ENCODE measurements at places on chromosomes 6 and 20.

DNA sequence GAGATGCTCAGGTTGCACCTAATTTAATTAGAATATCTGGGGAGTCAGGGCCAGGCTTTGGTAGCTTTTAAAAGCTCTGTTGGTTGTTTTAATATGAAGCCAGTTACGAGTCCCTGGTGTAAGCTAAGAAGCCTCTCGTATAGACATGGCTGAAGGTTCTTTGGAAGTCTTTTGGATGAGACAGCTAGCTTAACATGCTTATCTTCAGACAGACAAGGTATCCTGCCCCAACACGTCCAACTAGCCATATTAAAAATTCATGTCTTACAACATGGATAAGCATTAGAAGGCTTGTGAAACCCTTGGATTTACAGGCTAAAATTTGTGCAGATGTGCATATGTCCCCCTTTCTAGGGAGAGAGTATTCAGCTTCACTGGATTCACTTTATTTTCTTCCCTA lies 105.7 kb upstream of the KCNK16 start:
- no peak for DNase-seq

GRCh38 chr6:79868098-79868722 lies 79.1 kb downstream of the ELOVL4 start:
- DNase-seq: no peak

GRCh38 chr20:59289994-59290393 lies 10.4 kb upstream of the EDN3 start:
- no peak for DNase-seq

- no peak for DNase-seq
Measured at GRCh38 chr6:25053875-25054371, 118.2 kb upstream of the RIPOR2 start.

DNA sequence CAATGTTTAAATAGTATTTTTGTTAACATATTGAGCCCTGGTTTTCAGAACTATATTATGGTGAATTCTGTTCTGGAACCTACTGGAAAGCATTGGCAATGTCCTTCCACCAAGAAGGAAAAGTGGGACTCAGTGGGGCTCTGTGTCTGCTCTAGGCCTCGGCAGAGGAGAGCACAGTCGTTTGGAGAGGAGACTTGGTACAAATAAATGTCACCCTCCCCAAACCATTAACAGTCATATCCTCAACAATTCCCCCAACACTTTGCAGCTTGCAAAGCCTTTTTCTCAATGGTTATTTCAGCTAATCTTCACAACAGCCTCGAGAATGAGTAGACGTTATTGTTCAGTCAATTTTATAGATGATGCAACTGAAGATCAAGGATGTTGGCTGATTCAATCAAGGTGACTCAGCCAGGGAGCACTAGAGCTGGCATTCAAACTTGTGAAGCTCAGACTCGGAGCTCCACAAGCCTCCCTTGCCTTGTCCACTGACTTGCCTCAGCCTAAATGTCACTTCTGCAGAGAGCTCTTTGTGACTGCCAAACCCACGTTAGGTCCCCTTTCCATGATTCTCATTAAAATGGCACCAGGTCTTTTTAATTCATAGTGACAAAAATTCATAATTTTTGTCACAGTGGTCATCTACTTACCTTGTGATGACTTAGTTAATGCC lies 60.6 kb downstream of the TOX2 start:
- DNase-seq: no peak

DNA sequence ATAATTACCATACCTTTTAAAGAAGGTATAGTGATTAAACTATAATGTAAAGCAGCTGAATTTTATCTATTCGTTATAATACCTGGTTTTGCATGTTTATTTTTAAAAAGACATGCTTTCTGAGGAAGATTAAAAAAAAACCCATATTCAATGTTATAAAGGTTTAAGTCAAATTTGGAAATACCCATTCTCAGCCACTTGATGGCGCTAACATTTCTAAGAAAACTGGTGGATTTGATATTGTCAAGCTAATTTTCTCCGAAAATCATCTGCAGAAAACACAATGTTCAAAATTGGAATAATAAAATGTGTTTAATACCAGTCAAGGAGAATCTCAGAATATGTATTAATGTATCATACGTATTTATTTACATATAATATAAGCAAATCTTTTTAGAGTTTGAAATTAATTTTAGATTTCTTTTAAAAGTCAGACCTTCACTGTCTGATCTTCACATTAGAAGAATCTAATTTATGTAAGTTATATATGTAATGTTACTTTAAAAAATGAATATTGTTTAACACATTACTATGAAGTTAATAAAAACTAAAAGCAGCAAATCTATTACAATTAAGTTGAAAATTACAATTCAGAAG lies 35.0 kb downstream of the SHPRH start:
- DNase-seq: no peak

DNA sequence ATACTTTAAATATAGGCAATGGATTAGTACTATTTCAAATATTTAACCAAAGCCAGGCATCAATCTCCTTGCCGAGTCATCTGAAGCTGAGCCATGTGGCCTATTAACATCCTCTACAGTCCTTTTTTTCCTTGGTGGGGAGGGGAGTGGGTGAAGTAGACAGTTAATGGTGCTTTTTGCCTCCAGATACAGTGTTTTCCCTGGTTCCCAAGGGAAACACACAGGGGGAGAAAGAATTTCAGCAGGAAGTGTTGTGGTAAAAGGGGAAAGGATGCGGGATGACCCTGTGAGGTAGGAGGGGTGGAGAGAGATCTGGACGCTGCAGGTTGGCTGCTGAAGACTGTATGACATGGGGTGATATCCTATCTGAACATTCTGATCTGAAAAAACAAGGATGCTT lies 9.6 kb downstream of the CLDN20 start:
- no peak for DNase-seq

- no peak for DNase-seq
Measured at GRCh38 chr6:142013287-142013686, 119.4 kb upstream of the GJE1 start.

DNA sequence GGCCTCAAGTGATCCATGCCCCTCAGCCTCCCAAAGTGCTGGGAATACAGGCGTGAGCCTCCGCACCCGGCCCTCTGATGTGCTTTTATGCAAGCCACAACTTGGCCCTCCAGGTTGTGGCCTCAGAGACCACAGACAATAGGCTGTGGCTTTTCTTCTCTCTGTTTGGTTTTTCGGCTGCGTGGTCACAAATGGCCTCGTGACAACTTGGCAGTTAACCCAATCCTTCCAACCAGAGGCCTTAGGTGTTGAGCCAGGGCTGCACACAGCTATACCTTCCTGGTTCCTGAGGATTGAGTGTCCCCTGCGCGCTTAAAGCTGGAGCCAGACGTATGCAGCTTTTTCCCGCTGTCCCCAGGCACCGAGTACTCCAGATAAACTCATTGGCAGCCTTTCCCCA lies 6.3 kb upstream of the TGM3 start:
- DNase-seq: no peak

GRCh38 chr6:27141529-27142015 lies 105.9 kb upstream of the PRSS16 start:
- no peak for DNase-seq

DNA sequence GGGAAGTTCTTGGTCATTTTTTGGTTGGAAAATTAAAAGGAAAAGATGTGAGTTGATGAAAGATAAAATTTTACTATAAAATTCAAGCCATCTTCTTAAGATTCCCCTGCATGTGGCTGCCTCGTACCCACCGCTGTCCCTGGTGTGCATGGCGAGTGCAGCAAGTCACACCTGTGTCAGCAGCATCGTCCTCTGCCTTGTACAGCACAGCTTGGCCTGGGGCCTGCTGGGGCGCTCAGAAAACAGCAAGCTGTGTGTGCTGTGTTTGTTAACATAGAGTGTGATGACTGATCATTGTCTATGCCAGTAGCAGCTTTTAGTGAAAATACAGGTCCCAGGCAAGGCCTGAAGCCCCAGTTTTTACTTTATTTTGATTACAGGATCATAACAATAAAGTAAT lies 56.7 kb downstream of the FAM120B start:
- DNase-seq: no peak

- no peak for DNase-seq
Measured at GRCh38 chr20:3116341-3116740, 31.8 kb upstream of the AVP start.

- DNase-seq: no peak
Measured at GRCh38 chr6:136208783-136209182, 41.3 kb downstream of the MTFR2 start.

DNA sequence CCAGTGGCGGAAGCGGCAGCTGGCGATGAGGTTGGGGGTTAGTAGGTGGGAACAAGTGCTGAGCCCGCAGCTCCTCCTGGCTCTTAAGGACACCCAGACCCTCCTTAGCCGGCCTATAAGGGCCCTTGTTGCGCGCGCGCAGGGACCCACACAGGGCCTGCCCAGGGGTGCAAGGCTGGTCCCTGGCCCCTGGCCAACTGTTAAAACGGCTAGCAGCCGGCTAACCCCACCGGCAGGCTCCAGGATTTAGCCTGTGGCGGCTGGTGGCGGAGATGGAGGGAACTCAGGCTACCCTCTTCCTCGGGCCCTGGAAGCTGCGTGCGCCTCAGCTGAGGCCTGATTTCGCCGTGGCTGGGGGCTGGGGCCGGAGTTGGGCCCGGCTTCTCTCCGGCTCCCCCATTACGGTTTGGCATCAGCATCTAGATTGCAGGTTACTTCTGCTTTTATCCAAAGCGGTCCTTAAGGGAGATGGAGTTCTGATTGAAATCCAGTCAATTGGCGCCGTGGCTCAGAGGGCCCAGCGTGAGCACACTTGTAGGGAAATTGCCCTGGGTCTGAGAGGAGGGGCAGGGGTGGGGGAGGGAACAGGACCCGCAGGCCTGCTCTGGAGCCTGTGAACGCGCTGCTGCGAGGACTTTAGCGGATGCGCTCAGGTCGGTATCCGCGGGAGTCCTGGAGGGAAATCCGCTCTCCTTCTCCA lies 36.9 kb upstream of the CCDC167 start:
- DNase-seq: no peak

DNA sequence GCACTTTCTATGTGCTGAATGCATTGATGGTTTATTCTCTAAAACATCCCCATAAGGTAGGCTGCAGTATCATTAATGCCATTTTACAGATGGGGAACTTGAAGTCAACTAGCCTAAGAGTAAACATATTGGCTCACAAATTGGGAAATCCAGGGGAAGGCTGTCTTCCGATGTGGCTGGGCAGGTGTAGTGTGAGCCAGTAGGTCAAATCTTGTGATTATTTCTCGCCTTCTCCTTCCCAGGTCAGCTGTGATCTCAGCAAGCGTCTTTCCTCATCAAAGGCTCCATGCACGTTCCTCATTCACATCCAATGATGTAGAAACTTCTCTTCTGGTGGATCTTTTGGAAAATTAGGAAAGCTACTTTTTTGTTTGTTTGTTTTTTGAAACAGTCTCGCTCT lies 94.1 kb upstream of the SHLD1 start:
- no peak for DNase-seq

DNA sequence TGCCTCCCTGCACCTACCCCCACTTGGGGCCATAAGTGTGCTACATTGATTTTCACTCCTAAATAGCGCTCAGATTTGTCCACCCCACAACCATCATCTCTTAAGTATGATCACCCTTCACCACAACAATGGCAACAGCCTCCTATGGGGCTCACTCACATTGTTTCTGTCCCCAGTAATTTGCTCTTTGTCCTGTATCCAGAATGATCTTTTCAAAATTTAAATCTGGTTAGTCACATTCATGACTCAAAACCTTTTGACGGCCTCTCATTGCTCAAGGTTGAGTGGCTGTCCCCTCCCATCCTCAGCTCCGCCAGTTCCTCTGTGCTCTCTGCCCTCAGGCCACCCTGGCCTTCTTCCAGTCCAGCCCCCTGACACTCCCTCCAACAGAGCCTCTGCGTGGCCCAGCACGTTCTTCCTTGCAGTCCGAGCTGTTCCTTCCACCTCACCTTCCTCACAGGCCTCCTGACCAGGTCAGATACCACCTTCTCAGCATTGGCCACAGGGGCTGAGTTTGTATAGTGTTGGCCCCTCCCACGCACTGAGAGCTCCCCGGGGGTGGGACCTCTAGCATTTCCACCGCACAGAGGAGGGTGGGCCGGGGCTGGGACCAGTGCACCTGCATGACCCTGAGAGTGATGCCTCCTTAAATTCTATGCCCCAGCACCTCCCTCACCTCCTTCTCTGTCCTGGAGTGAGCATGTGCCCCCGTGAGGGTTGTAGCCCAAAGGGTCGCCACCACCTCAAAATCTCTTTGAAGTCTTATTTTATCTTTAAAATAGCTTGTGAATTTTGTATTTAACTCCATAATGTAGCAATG lies 2.4 kb upstream of the PPP1R3G start:
- DNase-seq: no peak

DNA sequence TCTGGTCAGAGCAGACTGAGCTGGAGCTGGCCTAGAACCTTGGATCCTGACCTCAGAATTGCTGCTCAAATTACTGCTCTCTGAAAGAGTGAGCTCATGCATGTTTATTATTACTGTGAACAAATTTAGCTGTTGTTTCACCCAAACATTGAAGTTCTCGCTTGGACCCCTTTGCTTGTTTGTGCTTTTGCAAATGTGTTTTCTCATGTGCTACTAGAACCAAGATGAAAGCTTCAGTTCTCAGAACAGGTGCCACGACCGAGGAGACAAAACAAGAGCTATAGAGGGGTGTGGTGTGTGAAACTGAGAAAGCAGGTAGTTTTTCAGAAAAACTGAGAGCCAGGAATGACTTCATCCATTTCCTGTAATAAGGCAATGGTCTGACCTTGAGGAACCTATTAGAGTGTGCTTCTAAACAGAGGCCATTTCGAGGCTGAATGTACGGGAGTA lies 50.0 kb upstream of the ESR1 start:
- no peak for DNase-seq

DNA sequence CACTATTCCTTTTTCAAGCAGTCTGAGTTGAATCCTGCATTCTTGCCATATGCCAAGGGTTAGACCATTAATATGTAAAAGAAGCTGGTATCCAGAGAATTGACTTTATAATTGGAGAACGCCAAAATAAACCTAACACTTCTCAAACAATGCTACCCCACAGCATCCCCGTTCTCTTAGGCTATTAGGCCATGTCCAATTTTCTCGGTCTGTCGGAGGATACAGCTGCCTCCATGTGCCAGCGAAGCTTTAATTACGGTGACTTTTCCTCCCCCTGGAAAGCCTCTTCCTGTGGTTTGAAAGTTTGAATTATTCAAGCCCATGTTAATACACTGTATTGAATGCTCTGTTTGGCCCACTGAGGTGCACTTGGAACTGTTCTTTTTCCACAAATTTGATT lies 60.5 kb downstream of the HS3ST5 start:
- DNase-seq: no peak

DNA sequence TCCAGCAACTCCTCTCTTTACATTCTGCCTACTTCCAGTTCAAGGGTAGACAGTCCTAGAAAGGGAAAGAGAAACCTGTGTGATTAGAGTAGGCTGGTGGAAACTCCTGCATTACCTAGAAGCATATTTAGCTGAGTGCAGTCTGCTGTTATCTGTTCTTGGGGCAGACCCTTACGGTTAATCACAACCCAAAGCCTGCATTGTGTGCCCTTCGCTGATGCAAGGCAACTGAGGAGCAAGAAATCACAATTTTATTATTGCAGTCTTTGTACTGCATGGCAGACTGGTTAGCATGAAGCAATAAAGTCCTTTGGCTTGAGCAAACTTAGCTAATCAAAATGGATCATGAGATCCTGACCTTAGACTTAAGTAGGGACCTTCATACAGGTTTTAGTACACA lies 1.5 kb upstream of the GOPC start:
- no peak for DNase-seq

GRCh38 chr6:121430514-121431460 lies 4.7 kb upstream of the GJA1 start:
- no peak for DNase-seq

All from cortex of kidney (tissue), 1 donor.